ENCODE measurements at places on chromosomes 7 and 10.

GRCh38 chr10:12710594-12711349 lies 290.7 kb downstream of the CCDC3 start:
- peak; percentile 78 for DNase-seq

DNA sequence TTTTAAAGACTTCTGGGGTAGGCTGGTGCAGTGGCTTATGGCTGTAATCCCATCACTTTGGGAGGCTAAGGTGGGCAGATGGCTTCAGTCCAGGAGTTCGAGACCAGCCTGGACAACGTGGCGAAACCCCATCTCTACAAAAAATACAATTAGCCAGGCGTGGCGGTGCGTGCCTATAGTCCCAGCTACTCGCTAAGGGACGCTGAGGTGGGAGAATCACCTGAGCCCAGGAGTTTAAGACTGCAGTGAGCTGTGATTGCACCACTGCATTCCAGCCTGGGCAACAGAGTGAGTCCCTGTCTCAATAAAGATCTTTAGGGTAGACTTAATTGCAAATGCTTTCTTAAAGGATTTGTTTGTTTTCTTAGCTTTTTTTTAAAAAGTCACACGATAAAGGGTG lies 29.3 kb downstream of the PTPN12 start:
- no peak for DNase-seq

DNA sequence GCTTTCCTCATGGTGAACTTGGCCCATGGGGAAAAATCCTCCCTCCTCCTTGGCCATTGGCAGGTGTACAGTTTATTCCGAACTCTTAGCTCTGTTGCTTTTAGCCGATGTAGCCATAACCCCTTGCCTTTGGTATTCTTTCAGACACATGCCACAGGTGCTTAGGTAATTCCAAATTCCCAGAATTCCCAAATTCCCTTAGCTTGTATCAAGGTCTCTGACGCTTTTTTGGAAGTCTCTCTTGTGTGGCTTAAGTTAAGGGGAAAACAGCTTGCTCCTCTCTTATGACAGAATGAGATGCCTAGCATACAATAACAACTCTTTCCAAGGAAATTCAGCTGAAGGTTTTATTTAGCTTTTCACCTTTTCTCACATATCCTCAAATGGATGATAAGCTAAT lies 68.0 kb downstream of the SUGCT start:
- DNase-seq: no peak

GRCh38 chr10:112842832-112843360 lies 107.2 kb upstream of the TCF7L2 start:
- no peak for DNase-seq

DNA sequence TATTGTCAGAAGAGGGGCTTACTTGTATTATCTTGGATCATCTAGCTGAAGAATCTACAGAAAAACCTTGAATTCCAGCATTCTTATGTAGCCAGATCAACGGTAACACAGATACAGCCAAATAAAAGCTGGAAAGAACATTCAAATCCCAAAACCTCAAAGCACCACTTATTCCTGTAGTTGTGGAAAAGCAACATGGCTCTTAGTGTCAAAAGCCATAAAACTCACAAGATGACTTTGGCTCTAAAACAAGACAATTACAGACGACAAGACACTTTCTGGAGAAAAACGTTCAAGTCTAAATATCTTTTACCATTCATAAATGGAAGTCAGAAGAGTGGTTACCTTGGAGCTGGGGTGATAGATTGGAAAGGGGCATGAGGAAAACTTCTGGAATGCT lies 173.0 kb downstream of the HERPUD2 start:
- DNase-seq: no peak

GRCh38 chr10:89904755-89905154 lies 203.4 kb downstream of the KIF20B start:
- DNase-seq: no peak

DNA sequence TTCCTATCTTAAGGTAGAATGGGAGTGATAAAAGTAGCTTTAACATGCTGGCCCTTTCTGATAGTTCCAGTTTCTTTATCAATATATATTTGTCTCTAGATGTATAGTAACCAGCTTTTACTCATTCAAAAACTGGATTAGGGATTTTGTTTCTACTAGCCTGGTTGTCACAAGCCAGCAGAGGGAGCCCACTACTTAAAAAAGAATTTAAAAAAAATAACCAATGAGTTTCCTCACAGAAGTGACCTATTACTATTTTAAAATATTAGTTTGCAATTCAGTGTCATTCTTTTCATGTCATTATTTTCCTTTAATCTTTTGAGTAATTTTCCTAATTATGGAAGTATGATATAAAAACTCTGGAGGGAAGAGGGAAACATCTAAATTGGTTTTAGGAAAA lies 142.1 kb downstream of the PHTF2 start:
- no peak for DNase-seq

DNA sequence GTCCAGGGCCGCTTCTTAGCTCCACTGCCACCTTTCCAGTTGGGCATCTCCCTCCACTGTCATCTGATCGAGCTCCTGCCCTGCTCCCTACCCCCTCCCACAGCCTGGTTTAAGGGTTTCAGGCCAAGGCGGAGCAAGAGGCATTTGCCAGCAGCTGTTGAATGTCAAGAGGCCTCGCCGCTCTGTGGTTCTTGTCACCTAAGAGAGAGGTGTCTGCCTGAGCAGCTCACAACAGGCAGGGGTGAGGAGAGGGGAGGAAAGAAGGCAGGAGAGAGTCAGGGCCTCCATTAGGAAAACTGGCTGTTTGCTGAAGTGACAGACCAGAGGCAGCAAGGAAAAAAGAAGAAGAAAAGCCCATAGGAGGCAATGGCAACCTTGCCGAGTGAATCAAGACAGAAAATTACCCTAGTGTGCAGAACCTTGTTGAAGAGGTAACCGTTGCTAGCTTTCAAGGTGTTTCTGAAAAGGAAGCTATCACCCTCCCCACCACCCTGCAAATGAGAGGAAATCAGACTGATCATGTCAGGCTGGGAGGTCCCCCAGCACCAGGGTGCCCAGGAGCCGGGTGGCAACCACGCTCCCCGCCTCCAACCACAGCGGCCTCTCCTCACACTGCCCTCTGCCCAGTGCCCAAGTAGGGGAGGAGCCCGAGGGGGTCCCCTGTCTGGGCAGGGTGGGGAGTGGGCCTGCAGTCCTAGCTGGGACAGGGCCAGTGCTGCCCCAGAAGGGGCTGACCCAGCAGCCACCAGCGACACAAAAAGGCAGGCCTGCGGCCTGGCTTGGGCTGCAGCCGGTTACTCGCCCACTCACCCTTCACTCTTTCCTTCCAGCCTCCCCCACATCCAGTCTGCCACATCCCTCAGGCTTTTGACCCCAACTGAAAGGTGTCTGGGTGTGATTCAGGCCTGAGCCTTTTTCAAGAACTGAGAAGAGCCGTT lies 7.1 kb downstream of the GATA3 start:
- DNase-seq: no peak

GRCh38 chr10:102436312-102436711 lies 3.9 kb upstream of the CUEDC2 start:
- DNase-seq: no peak

DNA sequence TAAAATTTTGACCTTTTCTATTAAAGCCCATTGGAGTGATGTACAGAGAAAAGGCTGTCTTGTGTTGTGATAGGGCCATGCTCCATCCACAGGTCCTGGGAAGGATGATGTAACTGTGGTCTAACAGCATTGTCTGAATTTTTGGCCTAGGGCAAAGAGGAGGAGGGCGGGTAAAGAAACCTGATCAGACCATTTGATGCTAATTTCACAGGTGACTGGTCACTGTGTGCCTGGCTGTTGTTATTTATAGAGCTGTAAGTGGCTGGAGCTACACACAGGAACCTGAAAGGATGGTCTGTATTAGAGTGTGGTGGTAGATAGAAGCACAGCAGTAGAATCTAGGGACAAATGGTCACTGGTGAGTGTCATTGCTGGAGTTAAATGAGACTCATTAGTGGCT lies 182.1 kb downstream of the AUTS2 start:
- DNase-seq: no peak

DNA sequence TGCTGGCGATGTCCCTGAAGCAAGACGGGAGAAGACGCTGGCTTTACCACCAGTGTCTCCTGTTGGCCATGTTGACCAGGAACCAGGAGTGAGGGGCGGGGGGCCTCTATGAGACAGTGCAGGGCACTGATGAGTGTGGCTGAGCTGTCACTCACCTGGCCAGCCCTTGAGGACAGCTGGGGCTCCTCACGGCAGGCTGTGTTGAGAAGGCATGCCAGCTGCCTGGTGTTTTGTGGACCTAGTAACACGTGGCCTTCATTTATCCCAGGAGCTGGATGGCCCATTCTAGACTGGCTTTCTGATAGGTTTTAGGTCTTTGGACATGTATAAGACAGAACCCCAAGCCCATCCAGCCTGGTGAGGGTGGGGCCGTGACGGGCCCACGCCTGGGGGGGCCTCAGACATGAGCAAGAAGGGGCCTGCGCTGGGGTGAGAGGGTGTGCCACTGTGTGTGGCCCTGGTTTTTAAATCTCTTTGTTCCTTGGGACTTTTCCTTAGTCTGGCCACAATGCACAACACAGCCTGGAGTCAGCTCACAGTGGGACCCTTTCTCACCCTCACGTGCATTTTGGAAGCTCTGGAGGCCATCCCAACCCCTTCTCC lies 10.5 kb downstream of the RHBDD2 start:
- DNase-seq: no peak

All from memory B cell (primary cell).